ENCODE measurements at places on chromosomes 11 and 22.

- no peak for DNase-seq
Measured at GRCh38 chr11:7787239-7787638, 9.5 kb downstream of the OR5P2 start.

GRCh38 chr22:27616033-27616432 lies 185.5 kb downstream of the MN1 start:
- DNase-seq: no peak

- no peak for DNase-seq
Measured at GRCh38 chr11:33471541-33471940, 214.4 kb downstream of the HIPK3 start.

- DNase-seq: no peak
Measured at GRCh38 chr22:28139516-28139915, 220.5 kb upstream of the PITPNB start.

GRCh38 chr22:29481265-29482000 lies 1.4 kb downstream of the NEFH start:
- no peak for DNase-seq

DNA sequence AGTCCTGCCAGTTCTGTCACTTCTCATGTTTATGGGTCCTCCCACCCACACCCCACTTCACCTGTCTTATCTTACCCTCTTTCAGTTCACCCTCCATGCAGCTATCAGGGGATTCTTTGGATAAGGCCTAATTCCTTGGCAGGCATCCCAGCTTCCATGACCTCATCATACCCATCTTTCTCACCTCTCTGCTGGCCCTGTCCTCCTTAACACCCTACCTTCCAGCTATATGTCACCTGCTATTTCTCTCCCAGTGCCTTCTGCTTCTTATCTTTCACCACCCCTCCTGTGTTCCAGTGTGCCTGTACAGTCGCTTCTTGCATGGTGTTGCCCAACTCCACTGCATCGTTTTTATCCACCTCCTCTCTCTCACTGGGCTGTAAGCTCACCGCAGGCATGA lies 28.3 kb downstream of the SNU13 start:
- no peak for DNase-seq

- DNase-seq: no peak
Measured at GRCh38 chr11:133600786-133601185, 68.5 kb upstream of the OPCML start.

- DNase-seq: no peak
Measured at GRCh38 chr11:12629601-12630313, 44.5 kb upstream of the TEAD1 start.

Data from T-helper 2 cell (primary cell).